Right ventricle myocardium inferior (tissue), 1 donor: ENCODE measurements at places on chromosomes 4 and X.
A peak's percentile ranks its signal among the peaks of the same experiment; 100 is the strongest.

DNA sequence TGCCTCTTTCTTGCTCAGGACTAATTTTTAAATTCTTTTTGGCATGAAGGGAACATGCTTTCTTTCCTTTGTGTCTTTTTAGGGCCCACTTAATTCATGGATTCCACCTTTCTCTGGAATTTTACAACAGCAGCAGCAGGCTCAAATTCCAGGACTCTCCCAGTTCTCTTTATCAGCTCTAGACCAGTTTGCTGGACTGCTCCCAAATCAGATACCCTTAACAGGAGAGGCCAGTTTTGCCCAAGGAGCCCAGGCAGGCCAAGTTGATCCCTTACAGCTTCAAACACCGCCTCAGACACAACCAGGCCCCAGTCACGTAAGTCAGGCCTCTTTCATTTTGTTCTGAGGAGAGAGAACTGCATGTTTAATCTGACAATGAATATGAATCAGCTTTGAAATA, 2.3 kb downstream of the ODAM start:
- DNase-seq = no peak

GRCh38 chr4:83516042-83516772, 19.7 kb upstream of the GPAT3 start:
- no peak for DNase-seq

DNA sequence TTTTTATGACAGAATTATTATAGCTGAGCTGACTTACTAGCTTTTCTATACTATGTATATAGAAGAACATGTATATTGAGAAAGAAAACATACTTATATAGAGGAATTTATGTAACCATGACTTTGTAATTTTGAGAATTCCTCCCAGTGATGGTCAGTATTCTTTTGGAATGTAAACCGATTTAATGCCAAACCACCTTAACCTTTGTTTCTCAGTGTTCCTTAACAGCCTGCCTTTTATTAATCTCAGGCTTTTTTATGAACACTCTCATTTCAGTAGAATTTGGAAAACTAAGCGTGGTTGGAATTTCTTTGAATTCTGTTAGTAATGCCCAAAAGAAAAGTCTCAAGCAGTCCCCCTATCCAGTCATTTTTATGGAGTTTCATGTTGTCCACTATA, 47.0 kb downstream of the MOSPD2 start:
- no peak for DNase-seq

- peak; percentile 49 for DNase-seq
Measured at GRCh38 chr4:3675251-3676115, 90.7 kb upstream of the ADRA2C start.

- DNase-seq = no peak
Measured at GRCh38 chr4:112840061-112840460, 203.1 kb downstream of the LARP7 start.

- DNase-seq = no peak
Measured at GRCh38 chr4:80798082-80798481, 232.4 kb upstream of the BMP3 start.

DNA sequence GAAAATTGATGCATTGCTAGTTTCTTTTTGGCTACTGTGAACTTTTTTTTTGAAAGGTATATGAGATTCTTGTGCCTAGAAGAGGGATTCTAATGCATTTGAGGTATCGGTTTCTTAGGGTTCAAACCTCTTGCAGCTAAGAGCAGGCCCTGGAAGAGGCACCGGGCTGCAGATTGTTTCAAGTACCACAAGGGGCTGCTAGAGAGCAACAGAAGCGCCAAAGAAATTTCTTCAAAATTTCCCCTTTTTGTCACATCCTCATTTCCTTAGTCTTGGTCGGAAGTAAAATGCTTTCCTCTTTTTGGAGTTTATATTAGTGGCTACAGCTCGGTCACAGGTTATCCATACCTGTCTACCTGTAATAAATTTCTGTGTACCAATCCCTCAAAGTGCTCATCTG, 89.8 kb downstream of the PDGFRA start:
- no peak for DNase-seq

- DNase-seq = no peak
Measured at GRCh38 chr4:77505275-77505957, 100.2 kb upstream of the CXCL13 start.

GRCh38 chr4:78962597-78963115, 23.4 kb upstream of the PAQR3 start:
- no peak for DNase-seq

DNA sequence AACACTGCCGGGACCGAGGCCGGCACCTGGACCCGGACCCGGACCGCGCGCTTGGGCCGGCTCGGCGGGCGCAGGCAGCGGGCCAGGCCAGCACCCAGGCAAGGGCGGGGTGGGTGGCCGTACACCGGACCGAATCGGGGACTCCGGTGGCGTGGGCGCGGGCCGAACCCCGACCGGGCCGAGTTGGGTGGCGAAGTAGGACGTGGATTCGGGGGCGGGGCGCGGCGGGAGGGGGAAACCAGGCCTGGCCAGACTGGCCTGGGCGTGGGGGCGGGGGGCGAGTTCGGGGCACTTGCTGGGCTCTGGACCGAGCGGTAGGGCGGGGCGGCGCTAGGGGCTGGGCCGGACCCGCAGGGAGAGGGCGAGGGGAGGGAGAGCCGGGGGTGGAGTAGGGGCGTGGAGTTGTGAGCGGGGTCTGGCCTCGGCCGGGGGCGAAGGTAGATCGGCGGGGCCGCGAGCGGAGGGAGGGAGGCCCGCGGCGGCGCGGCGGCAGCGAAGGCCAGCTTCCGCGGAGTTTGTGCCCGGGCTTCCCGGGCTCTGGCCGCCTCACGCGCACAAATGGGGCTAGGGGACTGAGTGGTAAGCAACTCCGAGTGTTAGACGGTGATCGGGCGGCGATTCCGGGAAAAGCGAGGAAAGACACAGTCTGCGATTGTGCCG, 1.8 kb upstream of the BCORL1 start:
- DNase-seq = peak; percentile 72

DNA sequence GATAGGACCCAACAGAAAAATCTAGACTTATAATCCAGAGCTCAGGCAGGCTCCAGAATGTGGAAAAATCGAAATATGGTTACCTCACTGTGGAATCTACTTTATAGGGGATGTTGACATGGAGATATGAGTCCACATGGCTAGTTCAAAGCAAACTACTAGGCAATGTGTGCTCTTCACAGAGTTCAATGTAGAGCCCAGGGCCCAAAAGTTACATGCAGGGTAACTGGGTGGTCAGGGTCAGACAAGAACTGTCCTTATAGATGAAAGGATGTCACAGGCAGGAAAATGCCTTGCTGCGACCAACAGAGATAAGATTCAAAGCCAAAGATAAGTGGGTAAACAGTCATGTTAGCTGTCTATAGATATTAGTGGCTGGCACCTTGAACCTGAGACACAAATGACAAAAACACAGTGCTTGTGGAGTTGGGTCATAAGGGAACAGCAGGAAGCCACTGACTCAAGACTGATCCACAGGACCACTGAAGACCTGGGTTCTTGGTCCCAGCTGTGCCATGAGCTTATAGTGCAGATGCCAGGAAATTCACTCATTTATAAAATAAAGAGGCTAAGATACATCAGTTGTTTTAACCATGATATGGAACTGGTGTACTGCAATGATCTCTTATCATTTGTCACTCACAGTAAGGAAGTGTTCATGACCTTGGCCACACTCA, 101.7 kb upstream of the MBNL3 start:
- DNase-seq = no peak

GRCh38 chr4:1087371-1087770, 26.0 kb downstream of the RNF212 start:
- no peak for DNase-seq

DNA sequence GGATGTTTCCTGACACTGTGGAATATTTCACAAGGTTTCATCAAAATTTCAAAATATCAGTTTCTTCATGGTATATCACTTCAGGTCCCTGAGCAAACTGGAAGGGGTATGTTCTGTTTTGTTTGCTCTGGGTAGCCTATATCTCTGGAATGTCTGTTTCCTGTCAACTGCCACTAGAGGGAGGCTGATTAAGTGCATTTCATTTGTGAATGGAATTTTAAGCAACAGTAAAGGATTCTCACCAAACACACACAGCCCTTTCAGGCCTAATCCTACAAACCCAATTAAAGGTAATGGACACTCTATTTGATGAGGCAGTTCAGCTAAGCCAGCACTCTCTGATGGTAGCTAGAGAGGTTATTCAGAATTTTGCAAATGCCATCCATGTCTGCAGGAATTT, 307.1 kb downstream of the TEX13A start:
- DNase-seq = no peak

DNA sequence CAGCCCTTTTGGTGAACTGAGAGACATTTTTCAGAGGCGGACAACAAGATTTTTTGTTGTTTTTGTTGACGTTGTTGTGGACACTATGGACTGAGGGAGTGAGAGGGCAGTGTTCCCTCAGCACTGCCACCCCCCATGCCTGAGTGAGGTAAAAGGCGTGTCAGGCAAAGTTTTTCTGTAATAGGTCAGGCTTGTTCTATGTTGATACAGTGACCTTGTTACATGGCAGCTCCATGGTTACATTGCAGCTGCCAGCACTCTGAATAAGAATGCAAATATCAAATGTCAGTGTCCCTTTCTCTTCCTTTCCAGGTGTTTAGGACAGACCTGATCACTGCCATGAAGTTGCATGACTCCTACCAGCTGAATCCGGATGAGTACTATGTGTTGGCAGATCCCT, 36.6 kb downstream of the JADE1 start:
- no peak for DNase-seq

DNA sequence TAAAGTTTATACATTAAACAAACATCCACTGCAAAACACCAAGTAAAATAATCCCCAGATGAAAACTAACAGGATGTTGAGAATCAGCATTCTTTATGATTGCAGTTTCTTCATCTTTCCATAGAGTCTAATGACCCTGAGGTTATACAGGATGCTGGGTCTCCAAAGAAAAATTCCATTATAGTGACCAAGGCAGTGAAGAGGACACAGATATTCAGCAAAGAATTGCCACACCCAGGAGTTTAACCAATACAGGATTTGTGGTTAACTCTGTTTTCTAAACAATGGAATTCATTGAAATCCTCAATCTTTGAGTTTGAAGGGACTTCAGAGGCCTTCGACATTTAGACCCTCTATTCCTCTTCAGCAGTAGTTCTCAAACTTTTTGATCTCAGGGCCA, 76.2 kb upstream of the ESX1 start:
- DNase-seq = no peak

- no peak for DNase-seq
Measured at GRCh38 chr4:169682372-169683047, 62.1 kb downstream of the CLCN3 start.

DNA sequence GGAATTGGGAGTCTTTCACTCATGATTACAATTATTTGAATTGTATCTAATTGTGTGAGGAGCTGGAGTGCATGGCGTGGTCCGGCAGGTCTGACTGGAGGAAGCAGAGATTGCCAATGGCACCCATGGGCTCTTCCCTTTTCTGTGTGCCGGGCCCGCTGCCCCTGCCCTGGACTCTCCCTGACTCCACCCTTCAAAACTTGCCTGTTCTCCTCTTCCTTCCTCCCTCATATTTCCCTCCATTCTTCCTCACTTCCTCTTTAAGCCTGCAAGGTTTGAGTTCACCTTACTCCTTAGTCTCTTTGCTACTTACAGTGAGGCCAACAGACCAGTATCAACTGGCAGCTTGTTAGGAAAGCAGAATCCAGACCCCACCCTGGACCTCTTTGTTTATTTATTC, 6.5 kb upstream of the STBD1 start:
- peak; percentile 76 for DNase-seq

DNA sequence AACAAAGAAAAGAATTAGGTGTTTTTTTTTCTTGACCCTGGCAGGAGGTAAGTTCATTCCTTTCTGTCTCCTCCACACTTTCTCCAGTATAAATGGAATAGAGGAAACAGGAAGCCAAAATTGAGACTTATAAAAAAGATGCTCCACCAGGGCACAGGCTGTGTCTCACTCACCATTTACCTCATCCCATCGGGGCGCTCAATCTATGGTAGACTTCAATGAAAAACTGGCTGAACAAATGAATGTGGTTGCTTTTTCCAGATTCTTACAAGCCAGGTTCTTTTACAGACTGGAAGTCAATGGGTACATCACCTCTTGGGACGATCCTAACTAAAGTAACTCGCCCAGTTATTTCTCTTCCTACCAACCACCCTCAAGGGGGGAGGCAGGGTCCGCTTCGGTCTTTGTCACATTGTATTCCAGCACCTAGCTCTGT, 685 bp downstream of the COMMD8 start:
- DNase-seq = no peak

DNA sequence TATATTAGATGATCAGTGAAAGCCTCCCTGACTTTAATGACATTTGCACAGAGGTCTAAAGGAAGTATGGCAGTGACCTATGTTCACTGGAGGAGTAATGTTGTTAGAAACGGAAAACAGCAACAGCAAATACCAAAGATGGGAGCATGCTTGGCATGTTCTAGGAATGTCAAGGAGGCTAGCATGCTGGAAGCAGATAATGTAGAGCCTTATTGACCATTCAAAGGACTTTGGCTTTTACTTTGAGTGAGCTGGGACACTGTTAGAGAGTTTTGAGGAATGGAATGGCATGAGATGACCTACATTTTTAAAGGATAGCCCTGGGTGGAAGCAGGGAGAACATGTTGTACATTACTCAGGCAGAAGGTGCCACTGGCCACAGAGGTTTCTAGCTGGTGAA, 6.0 kb downstream of the RPA4 start:
- no peak for DNase-seq

DNA sequence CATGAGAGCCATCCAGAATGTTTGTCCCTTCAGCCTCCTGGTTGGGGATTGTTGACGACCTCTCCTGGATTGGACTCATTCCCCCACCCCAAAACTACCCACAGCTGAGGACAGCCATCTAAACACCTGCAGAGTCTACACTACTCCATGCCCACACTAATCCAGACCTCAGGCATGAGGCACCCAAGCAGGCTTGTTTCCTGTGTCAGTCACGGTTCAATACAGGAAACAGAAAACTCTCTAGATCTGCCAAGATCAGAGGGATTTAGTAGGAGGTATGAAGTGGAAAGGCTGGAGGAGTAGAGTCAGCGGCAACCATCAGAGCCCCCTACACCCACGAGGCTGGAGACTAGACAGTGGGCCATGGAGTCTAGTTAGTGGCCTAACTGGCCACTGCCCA, 37.7 kb downstream of the HAND2 start:
- DNase-seq = no peak

- DNase-seq = no peak
Measured at GRCh38 chr4:15836362-15836761, 58.2 kb downstream of the CD38 start.

DNA sequence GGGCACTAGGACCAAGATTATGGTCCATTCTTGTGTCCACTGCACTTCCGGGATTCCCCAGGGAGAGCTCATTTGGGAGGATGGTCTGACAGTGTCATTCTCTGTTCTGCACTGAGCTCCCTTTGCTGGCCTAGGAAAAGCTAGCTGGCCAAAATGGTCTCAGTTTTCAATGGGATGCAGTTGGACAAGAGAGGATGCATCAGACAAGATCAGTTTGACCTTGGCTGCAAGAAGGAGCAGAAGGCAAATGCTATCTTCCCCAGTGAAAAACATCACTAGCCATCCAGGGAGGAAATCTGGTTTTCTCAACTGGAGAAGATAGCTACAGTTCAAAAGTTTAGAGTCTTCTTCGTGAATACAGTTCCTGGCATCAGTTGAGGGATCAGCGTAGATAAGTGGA, 221.1 kb downstream of the PTTG2 start:
- DNase-seq = no peak
